ENCODE measurements at places on chromosomes 2 and 18.
A peak's percentile ranks its signal among the peaks of the same experiment; 100 is the strongest.

DNA sequence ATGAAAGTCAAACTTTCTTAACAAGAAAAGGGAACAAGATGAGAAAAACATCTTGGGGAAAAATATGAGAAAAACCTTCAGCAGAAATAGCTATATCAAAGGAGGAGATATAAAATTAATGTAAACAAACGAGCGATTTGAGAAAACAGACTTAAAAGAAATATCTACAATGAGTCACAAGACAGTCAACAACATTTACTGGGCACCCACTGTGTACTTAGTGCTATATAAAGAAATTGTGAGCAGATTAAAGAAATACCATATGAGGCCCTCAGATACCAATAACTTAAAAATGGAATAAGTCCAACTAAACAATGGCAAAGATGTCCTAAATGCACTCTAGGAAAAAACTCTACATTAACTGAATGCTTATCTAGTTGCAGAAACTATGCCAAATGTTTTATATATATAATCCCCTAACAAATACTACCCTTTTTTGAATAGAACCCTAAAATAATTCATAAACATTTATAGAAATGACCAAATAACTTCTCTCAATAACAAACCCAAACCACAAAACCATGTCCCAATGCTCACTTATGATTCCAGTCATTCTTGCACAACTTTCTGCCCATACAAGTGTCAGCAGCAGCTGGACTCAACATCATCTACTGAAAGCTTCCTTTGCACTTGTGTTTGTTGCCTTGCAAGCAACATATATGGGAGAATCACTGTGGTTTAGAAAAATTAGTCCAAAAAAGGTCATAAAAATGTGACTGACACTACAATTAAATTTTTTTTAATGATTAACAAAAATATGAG is 83.5 kb downstream of the COBLL1 start:
- no peak for DNase-seq

GRCh38 chr2:216017365-216017764 is 4.0 kb upstream of the MREG start:
- DNase-seq: peak; percentile 24

DNA sequence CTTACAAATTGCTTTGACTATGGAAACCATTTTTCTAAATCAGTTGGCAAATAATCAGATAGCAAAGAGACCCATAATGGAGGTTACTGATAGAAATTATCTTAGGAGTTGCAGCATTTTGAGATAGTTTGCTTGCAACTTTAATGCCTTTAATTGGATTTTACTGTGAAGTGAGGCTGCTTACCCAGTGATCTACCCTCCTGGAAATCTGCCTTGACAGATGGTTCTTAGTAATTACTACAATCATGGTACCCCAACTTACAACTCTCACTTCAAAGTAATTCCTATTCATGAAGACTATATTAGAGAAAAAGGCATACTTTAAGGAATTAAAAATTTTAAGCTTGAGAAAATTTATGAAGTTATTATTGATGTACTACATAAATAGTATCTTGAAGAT is 1288.6 kb upstream of the CDH2 start:
- no peak for DNase-seq

- no peak for DNase-seq
Observed at GRCh38 chr2:170582751-170583463, 132.2 kb upstream of the SP5 start.

DNA sequence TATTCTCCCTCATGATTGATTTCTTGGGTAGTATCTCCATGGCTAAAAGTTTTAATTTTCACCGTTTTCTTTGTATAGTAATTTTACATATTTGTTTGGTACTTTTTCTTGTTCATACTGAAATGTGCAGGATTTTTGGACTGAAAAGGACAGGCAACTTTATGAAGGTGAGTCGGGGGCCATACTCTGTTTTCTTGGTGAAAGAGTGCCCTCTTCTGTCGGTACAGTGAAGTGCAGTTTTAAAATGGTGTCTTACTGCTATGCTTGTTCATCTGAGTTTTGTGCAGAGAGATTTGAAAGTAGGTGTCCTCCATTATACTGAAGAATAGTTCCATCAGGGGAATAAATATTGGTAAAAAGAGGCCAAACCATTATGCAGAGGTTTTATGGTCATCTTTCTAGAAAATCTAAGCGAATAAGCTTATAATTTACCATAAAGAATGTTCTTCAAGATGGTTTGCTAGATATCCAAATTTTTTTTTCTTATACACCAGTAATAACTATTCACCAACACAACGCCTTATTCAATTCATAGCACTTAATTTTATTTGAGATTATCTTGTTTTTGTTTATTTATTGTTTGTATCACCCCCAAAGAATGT is 8.7 kb upstream of the SERPINB13 start:
- no peak for DNase-seq

- no peak for DNase-seq
Observed at GRCh38 chr2:60152226-60152833, 401.1 kb downstream of the BCL11A start.

DNA sequence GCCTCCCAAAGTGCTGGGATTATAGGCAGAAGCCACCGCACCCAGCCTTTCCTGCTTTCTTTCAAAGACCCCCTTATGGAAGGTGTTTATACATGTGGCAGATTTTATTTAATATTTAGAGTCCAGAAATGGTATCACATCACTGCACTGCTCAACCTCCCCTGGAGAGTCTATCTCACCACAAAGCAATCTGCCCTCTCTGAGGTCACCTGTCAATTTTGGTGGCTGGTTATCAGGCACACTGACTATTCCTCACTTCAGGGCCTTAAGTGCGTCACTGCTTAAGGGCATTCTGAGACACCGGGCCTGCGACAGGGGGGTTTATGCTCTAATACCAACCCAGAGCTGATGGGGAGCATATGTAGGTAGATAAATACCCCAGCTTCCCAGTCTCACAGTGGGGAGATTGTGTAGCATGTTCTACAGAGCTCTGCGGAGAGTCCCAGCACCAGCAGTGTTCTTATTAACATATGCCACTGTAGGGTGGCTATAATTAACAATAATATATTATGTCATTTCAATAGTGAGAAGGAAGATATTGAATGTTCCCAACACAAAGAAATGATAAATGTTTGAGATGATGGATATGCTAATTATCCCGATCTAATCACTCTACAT is 42.7 kb upstream of the ZDBF2 start:
- no peak for DNase-seq

DNA sequence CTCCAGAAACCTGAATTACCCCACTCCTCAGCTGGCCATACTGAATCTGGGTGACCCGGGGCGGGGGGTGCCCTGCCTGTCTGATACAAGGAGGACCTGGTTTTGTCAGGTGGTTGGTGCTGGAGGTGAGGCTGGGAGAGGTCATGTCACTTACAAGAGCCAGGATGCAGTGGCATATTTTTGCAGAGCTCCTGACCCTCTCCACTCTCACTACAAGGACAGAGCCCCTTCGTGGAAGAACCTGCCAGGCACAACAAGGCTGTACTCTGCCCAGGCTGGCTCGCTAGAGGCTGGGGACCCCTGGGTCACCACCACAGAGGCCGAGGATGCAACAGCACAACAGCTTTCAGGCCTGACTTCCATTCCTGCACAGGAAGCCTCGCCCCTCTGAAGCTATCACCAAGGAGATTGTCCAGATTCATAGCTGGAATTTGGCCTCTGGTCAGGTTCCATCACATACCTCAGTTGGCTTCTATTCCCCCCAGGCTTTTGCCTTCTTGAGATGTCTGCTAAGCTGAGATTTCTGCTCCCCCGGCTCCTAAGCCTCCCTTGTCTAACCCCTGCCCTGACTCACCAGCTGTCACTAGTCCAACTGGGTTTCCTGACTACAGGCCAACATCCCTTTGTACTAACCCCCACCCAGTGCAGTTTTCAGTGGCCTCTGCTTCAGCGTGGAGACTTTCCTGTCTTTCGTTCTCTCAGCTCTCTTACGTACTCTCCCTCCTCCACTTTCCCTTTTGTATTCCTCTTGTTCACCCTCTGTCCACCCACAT is 132.5 kb upstream of the EPAS1 start:
- no peak for DNase-seq

DNA sequence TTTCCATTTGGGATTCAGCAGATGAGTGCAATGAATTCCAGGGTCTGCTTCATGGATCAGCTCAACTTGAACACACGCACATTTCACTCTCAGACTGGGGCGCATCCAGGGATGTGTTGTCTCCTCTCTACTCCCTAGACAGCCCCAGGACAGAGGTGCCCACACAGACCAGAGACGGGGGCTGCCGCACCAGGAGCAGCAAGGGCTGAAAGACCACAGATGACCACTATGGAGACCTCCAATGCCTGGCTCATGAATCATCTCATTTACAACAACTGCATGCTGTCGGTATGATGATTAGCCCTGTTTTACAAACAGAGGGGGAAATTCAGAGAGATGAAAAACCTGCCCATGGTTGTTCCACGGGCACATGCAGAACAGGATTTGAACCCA is 63.1 kb downstream of the CYP26B1 start:
- DNase-seq: no peak

DNA sequence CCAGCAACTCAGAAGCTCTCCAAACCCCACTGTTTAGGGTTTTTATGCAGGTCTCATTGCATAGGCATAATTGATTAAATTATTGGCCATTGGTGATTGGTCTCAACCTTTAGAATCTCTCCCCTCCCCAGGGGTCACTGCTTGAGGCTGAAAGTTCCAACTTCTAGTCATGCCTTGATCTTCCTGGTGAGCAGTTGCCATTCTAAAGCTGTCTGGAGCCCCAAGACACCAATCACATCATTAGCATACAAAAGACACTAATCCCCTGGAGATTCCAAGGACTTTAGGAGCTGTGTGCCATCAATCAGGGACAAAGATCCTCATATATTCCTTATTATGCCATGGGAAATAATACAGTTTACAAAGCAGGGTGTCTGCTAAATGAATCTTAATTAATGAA is 863.4 kb upstream of the KLHL29 start:
- DNase-seq: no peak

DNA sequence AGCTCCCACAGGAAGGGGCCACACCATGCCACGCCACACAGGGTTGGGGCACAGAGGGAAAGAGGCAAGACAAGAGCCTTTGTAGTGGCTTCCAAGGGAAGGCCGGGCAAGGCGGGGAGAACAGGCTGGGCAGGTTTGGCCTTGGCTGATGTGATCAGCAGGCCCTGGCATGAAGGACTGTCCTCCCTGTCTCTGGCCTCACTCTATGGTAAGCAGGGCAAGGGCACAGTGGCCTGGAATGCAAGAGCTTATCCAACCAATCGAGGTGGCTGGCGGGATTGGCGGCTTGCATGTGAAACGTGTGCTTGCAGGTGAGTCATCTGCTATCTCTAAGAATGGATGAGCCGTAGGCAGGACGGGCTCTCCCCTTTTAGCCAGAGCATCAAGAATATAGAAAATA is 6.4 kb upstream of the ATP9B start:
- DNase-seq: no peak

GRCh38 chr2:8000870-8001269 is 681.0 kb upstream of the ID2 start:
- DNase-seq: no peak

- no peak for DNase-seq
Observed at GRCh38 chr2:1455466-1455865, 42.2 kb downstream of the TPO start.

- DNase-seq: no peak
Observed at GRCh38 chr2:17148407-17149145, 369.7 kb downstream of the RAD51AP2 start.

DNA sequence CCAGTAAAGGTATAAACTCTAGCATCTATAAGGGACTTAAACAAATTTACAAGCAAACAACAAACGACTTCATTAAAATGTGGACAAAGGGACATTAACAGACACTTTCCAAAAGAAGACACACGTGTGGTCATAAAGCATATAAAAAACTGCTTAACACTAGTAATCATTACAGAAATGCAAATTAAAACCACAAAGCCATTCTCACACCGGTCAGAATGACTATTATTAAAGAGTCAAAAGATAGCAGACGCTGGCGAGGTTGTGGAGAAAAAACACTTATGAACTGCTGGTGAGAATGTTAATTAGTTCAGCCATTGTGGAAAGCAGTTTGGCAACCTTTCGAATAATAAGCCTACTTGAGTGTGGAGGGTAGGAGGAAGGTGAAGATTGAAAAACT is 217.1 kb upstream of the DLGAP1 start:
- no peak for DNase-seq

DNA sequence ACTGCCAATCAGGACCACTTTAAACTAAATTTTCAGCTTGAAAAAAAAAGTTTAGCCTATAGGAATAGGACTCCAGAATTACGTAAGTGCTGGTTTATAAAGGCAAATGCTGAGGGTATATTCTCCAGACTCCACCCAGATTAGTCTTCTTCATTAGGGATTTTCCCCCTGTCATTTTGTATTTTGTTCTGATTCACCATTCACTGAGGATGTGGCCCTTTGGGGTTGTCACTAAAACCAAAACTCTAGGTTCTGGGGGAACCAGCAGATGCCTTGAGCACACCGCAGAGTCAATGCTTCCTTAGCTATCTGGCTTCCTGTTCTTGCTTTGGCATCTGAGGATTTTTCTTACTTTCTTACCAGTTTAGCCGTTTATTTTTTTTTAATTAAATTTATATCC is 10.5 kb downstream of the SCYGR4 start:
- no peak for DNase-seq

GRCh38 chr18:46630160-46630559 is 26.9 kb downstream of the LOXHD1 start:
- DNase-seq: no peak

- no peak for DNase-seq
Observed at GRCh38 chr18:54254265-54254758, 15.0 kb upstream of the POLI start.

GRCh38 chr2:12412898-12413305 is 303.8 kb upstream of the TRIB2 start:
- DNase-seq: no peak

DNA sequence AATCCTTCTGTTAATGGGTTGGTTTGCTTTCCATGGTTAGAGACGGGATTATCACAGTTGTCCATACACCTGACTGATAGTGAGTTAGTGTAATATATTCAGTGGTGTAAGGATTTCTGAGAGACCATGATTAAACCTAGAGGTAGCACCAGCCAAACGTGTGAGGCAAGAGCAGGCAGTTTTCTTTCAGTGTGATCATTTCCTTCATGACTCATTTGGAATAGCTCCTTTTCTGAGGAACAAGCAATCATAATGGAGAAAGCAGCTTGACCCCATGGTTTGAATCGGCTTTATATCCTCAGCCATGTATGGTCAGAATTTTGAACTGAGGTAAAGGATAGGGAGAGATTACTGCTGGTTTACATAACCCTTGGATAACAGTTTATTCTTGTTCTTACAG is 2.9 kb downstream of the MXD1 start:
- no peak for DNase-seq

All from activated CD8-positive, alpha-beta memory T cell treated with anti-CD3 and anti-CD28 coated beads for 48 hours (primary cell).